ENCODE measurements at places on chromosomes 1 and 21. TPM values are rescaled to one million over a fixed set of nuclear protein-coding genes. Genes with fewer than 3 reads are reported as not detected.

The MIXL1 gene
- 0.84 TPM for polyA plus RNA-seq

The CA14 gene
- polyA plus RNA-seq, result not detected

The OR2L3 gene
- 0.42 TPM for polyA plus RNA-seq

The MARK1 gene
- polyA plus RNA-seq, result 0.16 TPM

The HSPB7 gene
- not detected for polyA plus RNA-seq

The PIAS3 gene
- 15.9 TPM for polyA plus RNA-seq

The COL6A2 gene
- polyA plus RNA-seq, result 1.2 TPM

The HOOK1 gene
- 4.3 TPM for polyA plus RNA-seq

The LHX4 gene
- polyA plus RNA-seq, result not detected

The KCNJ15 gene
- polyA plus RNA-seq, result 0.04 TPM
